ENCODE measurements at places on chromosomes 1 and 21.

DNA sequence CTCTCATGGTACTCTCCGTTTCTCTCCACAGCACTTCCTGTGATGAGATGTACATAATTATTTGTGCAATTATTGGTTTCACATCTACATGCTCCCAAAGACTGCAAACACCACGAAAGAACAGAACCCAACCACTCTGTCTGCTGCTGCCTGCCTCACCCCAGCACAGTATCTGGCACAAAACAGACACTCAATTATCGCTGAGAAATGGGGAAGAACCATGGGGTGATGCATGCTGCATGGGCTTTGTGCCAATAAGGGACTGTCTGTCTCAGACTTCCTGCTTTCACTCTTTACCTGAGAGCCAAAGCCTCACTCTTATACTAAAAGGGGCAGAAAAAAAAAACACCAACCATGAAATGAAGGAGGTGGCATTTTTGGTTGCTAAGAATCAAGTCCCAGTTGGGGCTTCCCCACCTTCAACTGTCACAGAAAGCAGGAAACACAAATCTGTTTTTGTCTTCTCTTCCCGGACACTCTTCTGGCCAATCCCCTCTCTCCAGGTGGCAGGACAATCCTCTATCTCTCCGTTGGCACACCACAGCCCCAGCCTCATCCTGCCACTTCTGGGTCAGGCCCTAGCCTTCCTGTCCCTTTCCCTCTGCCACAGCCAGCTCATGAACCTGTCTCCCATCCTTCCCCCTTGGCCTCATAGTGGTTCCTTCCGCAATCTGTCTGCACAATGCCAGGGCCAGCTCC lies 82.0 kb downstream of the TGFBR3 start:
- DNase-seq: no peak

DNA sequence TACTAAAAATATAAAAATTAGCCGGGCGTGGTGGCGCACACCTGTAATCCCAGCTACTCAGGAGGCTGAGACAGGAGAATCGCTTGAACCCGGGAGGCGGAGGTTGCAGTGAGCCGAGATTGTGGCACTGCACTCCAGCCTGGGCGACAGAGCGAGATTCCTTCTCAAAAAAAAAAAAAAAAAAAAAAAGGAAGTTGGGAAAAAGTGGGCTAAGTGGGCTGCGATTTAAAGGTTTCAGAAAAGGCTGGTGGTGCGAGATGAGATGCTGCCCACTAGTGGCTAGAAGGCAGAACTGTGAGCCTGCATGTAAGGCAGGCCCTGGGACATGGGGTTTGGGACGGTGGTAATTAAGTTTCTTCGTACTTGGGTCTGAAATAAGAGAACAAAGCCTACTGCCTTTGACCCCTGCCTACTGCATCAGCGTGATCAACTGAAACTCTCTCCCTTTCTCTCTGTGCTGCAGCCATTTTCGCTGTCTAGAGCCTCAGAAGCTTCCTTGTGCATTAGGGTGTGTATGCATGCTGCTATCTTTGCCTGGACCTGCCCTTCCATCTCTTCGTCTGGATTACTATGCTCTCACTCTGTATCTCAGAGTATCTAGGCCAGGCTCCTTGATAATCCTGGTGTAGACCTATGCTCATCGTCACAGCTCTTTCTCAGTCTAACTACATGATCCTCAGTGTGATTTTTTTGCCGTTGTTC lies 12.4 kb downstream of the FMOD start:
- no peak for DNase-seq

- no peak for DNase-seq
Observed at GRCh38 chr1:26826261-26827105, at the start of gene ZDHHC18. ZDHHC18 (plus strand) TSS chr1:26826688; CDS start chr1:26826805, 117 bp downstream.

DNA sequence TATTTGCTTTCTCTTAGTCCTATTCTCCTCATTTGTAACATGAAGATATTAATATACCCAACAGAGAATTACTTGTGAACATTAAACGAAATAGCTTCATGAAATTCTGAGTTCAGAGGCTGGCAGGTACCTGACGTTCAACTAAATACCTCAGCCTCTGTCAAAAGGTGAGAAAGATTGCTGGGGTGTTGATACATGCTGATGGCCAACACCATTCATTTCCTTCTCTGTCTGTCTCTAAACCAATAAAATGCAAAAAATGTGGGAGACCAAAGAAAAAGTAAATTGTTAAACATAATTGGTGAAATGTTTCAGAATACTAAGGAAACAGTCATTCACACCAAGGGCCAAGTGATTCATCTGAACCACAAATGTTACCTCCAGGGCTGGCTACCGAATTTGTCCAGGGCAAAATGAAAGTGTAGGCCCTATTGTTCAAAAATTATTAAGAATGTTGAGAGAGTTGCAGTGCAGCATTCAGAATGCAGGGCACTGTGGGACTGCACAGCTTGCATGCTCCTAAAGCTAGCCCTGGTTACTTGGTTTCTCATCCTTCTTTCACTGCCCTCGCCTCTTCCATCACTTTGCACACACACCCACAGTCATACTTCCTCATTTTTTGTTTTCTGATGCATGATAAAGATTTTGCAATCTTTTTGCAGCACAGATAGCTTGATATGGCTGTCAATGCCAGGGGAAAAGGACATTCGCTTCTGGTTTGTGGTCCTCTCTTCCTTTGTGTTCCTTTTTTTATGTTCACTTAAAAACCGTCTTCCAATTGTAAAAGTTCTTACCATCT lies 414.3 kb upstream of the NR5A2 start:
- no peak for DNase-seq

GRCh38 chr1:154910851-154911250 lies 25.7 kb downstream of the PMVK start:
- no peak for DNase-seq

- DNase-seq: no peak
Observed at GRCh38 chr21:31371715-31372470, 27.8 kb upstream of the TIAM1 start.

DNA sequence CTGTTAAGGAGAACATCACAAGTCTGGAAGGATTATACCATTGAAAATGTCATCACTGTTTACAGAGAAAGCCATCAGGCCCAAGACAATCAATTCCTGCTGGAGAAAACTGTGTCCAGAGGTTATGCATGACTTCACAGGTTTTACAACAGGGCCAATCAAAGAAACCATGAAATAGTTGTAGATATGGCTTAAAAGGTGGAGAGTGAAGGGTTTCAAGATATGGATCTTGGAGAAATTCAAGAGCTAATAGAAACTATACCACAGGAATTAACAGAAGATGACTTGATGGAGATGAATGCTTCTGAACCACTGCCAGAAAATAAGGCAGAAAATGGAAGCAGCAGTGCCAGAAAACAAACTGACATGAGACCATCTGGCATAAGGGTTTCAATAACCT lies 30.2 kb downstream of the USP1 start:
- DNase-seq: no peak

DNA sequence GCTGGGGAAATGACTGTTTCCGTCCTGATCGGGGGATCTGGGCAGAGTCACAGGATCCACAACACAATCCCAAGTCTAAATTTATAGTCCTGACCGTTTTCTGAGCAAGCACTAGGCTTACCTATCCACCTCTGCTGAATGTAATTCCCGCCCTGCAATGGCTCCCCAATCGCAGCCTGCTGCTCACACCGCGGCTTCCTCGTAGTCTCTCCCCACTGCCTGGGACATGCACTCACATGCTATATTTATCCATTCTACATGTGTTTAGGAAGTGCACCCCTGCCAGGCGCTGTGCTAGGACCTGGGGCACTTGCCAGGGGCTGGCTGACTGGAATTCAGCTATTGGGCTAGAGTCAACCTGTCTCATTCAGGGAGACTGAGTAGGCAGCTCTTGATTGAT lies 246.6 kb upstream of the CSF3R start:
- DNase-seq: no peak

- no peak for DNase-seq
Observed at GRCh38 chr1:200373811-200374231, 36.0 kb downstream of the ZNF281 start.

DNA sequence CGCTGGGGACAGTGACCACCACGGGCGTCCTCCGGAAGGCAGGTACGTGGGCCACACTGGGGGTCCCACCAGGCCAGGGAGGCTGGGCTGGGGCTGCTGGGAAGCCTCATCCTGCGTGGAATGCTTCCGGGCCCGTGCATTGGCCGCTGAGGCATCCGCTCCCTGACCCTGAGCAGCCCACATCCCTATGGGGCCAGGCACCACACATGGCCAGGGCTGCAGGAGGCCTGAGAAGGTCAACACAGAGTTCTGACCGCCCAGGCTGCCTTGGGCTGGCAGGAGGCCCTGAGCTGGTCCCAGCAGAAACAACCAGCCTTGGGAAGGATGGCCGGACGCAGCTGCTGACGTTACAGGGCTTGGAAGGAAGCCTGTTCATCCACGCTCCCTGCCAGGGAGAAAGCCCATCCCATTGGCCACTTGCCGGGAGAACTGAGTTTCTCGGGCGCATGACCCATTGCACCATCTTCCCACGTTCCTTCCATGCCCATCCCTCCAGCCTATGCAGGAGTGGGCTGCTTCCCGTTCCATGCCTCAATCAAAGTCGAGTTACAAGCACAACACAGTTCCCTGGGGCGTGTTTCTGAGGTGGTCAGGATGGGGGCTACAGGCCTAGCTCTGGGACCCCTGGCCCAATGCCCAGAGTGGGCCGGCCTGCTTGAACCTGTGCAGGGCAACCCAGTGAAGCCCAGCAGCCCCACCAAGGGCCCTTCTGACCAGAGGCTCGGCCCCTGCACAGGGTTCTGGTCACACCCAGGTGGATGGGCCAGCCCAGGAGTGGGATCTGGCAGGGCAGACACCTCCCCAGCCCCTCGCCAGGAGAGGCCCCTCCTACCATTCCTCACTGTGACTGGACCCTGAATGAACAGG lies 31.7 kb downstream of the TRIM11 start:
- no peak for DNase-seq

GRCh38 chr1:163361123-163361934 lies 39.6 kb downstream of the NUF2 start:
- peak; percentile 27 for DNase-seq

GRCh38 chr1:202010180-202011015 lies at the start of gene ELF3:
ELF3 (plus strand) TSS chr1:202010587; CDS start chr1:202011137, 550 bp downstream.
- peak; percentile 52 for DNase-seq

DNA sequence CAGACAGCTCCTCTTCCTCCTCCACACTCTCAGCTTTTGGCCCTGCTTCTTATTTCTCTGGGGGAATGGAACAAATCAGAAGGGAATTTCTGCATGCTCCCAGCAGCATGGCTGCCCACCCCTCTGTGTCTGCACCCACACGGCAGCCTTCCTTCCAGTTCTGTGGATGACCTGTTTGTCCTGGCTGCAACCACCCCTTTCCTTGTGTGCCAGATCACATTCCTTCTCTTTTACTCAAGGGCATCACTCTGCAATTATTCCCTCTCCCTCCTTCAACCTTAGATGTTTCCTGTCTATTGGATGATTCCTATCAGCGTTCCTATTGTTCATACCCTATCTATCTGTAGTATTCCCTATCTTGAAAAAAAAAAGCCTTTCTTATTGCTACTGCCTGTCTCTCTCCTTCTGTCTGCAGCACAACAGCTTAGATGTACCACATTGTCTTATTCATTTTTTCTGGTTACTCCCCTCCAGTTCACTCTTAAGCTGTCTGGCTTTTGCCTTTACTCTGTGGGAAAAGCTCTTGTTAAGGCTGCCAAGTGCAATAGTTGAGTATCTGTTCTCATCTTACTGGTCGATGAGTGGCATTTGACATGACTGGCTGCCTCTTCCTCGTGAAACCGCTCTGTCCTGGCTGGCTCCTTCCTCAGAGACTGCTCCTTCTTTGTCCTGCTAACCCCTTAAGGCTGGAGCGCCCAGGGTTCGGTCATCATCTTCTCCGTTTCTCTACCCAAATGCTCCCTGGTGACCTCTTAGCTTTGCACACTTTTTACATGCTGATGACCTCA lies 351.1 kb downstream of the CAMTA1 start:
- no peak for DNase-seq

DNA sequence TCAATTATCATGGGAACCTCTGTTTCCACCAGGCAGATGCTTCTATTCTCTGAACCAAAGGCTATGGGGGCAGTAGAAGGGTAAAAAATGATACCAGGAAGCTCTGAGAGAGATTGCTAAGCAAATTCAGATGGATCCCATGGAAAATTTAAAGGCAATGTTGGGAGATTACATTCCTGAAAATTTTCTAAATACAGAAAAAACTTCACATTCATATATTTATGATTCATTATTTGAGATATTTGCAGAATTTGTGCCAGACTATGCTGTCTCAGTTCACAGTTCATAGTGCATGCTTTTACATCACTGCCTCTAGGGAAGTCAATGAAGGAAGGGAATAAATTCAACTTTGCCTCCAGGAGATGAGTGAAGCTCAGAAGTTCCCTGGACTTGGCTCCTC lies 57.5 kb downstream of the KCNT2 start:
- no peak for DNase-seq

DNA sequence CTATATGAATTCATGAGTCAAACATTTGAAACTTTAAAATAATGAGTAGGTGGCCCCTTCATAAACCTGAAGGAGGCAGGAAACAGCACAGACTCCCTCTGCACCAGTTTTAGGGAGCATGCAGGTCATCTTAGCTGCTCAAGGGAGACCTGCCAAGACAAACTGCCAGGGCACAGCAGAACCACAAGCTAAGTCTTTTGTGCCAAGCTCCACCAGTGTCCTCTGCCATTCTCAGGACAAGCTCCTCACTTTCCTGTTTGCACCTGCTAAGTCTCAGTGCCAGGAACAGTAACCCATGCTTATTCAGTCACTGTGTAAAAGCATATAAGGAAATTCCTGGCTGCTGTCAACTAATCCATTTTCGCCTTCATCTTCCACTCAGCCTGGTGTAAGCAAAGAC lies 368.9 kb downstream of the SEC16B start:
- no peak for DNase-seq

DNA sequence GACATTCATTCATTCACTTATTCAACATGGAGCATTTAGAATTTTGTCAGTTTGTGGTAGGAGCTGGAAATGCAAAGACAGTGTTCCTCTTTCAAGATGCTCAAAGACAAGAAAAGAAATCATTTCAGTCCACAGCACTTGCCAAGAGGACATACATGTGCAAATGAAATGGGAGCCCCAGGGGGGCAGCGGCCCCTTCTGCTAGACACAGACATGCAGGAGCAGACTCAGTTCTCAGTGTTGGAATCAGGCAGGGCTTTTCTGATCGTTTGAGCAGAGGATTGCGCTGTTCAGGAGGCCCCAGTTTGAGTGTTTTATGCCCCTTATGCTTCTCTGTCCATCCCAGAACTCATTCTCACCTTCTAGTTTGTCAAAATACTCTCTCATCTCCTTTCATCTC lies 35.6 kb upstream of the VASH2 start:
- DNase-seq: no peak

DNA sequence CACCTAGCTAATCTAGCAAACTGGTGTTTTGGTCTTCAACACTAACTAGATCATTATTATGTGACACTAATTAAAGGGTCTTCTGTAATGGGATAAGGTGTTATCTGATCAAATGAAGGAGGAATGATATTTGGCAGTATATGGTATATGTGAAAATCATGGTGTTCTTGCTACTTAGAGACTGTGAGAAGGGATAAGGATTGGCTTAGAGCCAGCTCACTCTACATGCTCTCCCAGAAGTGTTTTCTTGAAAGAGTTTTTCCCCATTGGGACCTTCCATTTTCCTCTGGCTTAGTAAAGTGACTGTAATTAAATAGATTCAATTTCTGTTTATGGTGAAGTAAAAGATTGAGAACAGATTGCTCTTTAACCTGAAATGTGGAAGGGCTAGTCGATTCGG lies 71.2 kb upstream of the RGL1 start:
- DNase-seq: no peak

All from NCI-H1417 treated with DMSO at 0.1 percent for 48 hours (cell line).